ENCODE measurements at places on chromosomes 6 and 20.

- no peak for DNase-seq
Measured at GRCh38 chr6:91626911-91627310, 1040.0 kb upstream of the MAP3K7 start.

GRCh38 chr6:40532349-40533000 lies 54.7 kb downstream of the LRFN2 start:
- no peak for DNase-seq

DNA sequence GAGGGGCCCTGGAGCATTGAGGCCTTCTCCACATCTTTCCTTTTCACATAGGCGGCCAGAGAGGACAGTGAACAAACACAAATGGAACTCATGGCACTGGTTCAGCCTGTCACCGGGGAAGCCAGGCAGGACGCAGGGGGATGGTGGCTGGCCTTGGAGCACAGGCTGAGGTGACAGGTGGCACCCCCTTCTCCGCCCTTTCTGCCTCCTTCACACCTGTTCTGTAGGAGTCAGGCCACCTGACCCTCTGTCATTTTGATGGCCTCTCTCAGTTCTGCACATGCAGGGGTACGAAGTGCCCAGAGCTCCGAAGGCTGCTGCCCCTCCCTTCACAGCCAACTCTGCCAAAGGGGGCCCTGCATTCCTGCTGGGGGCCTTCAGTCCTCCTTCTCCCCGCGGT lies 60.8 kb downstream of the CD40 start:
- no peak for DNase-seq

DNA sequence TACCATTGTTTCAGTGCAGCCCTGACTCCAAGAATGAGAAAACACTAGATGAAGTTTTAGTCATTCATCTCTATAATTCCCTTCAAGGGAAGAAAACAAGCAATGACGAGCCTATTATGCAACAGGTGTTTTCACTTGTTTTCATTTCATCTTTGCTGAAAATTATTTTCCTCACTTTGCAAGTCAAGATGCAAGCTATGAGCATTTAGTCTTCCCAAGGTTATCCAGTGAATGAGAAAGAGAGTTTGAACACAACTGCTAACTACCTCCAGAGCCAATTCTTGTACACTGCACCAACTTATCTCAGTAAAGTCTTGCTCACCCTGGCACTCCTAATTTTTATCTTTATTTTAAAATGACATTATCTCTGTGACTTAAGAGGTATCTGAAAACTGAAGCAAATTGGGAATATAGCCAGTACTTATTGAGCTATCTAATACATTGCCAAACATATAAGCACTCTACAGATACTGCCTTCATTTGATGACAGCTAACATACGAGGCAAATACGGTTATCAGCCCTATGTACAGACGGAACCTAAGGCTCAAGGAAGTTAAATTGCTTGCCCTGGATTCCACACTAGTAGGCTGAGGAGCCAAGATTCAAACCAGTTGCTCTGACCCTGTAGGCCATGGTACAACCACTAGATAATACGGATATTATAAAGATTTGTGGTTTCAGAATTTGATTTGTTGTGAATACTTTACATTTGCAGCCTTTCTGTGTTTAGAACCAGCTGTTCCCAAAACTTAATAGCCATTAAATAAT lies 36.8 kb downstream of the MOXD1 start:
- no peak for DNase-seq

GRCh38 chr20:1894471-1894950 lies 696 bp upstream of the SIRPA start:
- peak; percentile 82 for DNase-seq

GRCh38 chr20:49420811-49421295 lies 61.6 kb downstream of the KCNB1 start:
- no peak for DNase-seq

DNA sequence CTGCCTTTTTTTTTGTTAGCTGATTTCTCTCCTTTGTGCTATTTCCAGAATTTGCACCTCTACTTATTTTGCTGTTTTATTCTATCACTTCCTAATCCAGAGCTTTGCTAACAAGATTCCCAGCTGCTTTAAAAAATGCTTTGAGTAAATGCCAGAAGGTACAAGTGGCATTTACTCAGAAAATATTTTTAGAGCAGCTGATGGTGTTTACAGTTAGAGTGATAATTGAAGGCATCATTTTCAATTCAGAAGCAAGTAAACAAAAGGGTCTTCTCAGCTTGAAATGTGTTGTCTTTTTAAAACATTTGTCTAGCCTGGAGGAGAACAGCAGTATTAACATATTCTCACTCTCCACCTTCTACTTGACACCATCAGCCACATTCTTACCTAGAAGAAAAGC lies 99.9 kb downstream of the OTOR start:
- DNase-seq: no peak

- peak; percentile 40 for DNase-seq
Measured at GRCh38 chr6:115838763-115839401, 221.8 kb downstream of the FRK start.

DNA sequence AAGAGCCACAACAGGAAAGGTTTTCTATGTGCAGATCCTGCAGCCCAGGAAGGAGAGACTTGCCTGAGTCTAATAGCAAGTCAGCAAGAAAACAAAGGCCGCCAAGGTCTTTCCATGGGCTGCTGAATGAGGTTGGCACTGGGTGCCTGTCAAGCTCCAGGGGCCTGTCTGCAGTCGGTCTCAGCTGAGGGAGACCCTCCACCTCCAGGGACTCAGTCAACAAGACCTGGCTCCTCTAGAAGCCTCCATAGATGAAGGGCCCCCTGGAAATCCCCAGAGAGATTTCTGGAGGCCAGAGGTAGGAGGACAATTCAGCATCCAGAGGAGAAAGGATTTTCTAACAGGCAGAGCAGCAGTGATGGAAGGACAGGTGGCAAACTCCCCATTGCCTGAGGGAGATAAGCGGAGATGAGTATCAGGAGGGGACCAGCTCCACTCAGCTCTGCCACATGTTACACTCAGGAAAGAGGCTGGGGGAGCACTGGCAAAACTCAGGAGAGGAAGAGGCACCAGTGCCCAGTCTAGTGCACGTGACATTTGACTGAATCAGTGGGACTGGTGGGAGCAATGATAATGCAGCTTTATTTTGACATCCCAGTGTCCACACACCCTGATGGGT lies 33.5 kb upstream of the FKBP1A start:
- no peak for DNase-seq

DNA sequence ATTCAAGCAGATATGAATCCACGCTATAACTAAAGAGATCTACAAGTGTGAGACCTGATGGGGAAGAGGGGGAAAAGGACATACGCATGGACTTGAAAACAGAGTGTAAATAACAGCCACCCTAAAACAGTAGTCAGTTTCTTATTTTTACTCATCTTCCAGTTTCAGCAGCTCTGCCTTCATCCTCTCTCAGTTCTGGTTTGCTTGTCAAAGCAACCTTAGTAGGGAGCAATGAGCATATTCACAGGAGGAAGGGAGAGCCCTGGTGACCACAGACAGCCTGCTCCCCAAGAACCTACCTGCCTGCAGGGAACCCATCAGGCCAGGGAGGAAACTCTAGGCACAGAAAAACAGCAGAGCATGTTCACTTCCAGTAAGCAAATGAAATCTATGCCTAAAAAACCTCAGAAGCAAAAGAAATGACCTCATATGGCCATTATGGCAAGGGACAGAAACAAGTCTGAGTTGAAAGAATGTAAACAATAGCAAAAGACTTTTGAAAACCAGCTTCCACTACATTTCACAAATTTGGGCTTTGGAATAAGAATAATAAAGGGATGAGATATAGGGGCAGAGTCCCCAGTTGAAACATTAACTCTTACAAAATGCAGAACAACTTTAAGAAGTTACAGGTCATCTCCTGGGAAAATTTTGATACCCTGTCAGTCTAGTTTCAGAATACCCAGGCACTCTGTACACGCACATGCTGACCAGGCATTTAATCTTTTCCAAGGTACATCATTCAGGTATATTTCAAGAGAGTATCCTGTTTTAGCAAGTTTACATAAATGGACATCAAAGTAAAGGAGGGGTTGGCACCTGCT lies 120.8 kb upstream of the BCLAF1 start:
- DNase-seq: no peak

DNA sequence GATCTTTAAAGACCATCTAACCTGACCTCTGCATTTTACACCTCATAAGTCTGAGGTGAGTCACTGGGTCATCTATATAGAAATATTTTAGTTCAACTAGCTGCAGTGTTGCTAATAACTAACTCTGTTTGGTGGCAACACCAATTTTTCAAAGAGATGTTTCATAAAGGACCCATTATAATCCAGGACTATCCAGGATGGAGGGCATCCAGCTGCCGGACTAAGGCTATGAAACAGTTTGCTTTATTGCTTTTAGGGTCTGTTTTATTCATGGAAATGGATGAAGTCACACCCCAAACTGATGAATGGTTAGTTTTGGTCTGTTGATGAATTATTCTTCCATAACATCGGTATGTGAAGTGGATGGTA lies 204.2 kb upstream of the GMDS start:
- DNase-seq: no peak

- DNase-seq: no peak
Measured at GRCh38 chr20:63791497-63792156, 39.4 kb downstream of the ZBTB46 start.

GRCh38 chr6:138637822-138638221 lies 135.7 kb upstream of the CCDC28A start:
- DNase-seq: no peak

DNA sequence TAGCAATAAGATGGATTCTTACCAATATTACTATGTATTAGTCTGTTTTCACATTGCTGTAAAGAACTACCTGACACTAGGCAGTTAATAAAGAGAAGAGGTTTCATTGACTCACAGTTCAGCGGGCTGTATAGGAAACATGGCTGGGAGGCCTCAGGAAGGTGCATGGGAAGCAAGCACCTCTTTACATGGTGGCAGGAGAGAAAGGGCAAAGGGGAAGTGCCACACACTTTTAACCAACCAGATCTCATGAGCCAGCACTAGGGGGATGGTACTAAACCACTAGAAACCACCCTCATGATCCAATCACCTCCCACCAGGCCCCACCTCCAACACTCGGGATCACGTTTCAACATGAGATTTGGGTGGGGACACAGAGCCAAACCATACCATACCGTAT lies 40.7 kb upstream of the CCDC167 start:
- DNase-seq: no peak

DNA sequence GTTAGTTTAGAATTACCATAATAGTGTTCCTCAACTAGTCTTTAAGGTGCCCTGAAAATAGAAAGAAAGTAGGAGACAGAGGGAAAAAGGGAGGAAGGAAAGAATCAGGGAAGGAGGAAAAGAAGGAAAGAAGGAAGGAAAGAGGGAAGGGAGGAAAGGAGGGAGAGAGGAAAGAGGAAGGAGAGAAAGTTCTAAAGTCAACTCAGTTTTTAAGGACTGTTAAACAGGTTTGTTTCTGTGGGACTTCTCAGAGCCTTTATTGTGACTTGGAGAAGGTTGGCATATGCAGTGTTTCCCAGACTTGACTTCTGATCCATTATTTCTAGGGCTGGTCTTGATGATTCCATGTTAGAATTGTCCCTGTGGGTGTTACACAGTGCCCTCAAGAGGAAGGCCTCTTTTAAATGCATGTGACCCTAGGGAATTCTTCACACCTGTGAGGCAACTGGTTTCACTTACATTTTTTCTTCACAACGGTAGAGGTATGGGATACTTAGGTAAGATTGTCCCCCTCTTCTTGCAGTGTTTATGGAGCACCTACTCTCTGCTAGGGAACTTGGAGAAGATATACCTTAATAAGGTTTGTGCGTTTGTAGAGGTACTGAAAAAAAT lies 132.7 kb upstream of the GMDS start:
- DNase-seq: no peak

DNA sequence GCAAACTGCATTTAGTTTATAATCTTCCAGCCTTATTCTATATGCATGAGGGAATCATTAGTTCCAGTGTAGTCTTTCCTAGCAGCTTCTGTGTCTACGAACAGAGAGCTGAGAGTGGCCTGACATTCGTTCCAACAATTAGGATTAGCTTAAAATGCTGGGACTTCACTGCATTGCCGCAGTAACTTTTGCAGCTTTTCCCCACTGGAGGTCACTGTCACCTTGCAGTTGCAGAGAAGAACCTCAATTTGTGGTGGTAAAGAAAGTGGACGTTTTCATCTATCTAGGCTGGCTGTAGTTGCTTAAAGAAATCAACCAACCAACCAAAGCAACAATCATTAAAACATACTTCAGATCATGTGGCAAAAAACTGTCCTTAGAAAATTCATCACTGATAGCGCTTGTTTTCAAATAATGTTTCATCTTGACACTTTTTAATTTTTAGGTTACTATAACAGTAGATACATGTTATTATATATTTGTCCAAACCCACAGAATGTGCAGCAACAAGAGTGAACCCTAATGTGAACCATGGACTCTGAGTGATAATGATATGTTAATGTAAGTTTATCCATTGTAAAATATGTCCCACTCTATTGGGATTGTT lies 12.2 kb downstream of the MYLK4 start:
- peak; percentile 77 for DNase-seq

DNA sequence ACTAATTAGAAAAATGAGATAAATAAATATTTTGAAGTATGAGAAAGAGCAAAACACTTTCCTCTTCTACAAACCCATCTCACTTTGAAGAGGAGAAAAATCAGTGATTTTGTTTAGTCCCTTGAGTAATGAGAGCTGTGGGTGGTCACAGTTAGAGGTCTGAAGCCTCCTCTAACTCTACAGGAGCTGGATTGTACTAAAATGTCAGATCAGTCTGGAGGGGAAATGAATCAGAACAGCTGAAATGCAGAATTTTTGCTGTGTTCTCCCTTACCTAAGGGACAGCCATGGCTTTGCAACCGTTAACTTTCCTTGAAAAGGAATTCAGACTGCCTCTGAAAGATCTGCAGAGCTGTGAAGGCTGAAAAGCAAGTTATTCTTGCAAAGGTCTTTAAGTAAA lies 11.4 kb upstream of the RFPL4B start:
- DNase-seq: no peak

GRCh38 chr20:24095756-24096155 lies 107.2 kb upstream of the GGTLC1 start:
- DNase-seq: no peak

DNA sequence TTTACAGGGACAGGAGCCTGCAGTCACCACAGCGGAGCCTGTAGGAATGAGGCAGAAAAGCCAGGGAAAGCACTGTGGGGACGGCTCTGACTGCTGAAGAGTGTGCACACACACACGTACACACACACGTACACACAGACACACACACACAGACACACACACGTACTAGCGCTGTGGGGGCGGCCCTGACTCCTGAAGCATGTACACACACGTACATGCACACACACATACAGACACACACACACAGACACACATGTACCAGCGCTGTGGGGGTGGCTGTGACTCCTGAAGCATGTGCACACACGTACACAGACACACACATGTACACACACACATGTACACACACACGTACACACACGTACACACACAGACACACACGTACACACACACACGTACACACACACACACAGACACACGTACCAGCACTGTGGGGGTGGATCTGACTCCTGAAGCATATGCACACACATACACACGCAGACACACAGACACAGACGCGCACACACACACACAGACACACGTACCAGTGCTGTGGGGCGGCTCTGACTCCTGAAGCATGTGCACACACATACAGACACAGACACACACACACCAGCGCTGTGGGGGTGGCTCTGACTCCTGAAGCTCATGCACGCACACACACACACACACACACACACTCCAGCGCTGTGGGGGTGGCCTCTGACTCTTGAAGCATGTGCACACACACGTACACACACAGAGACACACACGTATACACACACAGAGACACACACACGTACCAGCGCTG lies 127.3 kb downstream of the DLL1 start:
- no peak for DNase-seq

All from D341Med (cell line).